ENCODE measurements at places on chromosomes 4 and X.

- DNase-seq = no peak
Measured at GRCh38 chr4:41977709-41978108, 3.8 kb upstream of the DCAF4L1 start.

DNA sequence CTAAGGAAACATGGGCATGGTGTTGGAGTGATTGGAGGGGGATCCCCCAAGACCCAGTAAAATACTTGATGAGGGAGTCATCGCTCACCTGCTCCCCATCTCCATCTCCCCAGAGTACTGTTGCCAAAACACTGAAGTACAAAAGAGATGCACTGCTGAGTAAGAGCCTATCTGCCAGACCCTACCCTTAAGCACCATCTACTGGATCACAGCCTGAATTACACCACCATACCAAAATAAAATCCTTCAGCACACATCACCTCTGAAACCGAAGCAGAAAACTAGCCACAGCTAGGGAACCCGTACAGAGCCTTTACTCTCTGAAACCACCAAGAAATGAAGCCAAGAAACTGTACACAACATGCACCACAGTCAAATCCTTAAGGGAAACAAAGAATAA is 466.3 kb upstream of the ACTRT1 start:
- no peak for DNase-seq

DNA sequence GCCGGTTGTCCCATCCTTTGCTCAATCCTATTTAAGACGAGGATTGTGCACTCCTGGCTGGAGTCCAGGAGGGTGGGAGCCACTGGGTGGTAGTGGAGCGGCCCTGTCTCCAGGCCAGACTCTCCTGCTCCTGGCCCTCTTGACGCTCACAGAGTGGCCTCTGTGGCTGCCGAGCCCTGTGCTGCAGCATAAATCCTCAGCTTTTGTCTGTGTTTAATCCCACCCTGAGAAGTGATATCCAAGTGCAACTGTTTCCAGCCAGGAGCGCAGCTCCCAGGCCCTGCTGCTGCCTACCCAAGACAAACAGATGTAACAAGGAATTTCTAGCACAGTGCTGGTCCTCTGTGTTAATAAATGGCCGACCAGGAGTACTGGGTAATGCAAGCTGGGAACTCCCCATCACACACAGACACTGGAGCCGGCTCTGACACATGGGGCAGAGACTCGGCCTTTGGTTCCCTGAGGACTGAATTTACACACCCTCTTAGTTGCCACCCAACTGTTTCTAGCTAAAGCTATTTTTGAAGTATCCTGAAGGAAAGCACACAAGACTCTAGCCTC is 85.3 kb downstream of the GATB start:
- DNase-seq = no peak

DNA sequence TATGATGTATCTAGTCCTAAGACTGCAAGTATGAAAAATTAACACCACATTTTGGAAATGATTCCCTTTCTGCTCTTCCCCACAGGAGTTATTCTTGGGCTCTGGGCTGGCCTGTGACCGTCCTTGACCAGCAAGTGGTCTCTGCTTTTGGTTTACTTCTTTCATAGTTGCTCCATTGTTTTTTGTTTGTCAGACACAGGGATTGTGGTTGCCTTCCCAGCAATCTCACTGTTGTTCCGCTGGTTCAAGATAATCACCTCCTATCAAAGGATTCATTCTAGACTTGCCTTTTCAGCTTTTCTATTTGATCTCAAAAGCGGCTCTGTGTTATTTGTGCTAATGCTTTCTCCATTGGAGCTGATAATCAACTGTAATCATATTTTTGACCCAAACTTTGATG is 218.8 kb downstream of the MGST2 start:
- DNase-seq = no peak

GRCh38 chr4:150818661-150819060 is 196.4 kb downstream of the LRBA start:
- DNase-seq = no peak

GRCh38 chr4:24971192-24971591 is 58.4 kb upstream of the CCDC149 start:
- DNase-seq = no peak

DNA sequence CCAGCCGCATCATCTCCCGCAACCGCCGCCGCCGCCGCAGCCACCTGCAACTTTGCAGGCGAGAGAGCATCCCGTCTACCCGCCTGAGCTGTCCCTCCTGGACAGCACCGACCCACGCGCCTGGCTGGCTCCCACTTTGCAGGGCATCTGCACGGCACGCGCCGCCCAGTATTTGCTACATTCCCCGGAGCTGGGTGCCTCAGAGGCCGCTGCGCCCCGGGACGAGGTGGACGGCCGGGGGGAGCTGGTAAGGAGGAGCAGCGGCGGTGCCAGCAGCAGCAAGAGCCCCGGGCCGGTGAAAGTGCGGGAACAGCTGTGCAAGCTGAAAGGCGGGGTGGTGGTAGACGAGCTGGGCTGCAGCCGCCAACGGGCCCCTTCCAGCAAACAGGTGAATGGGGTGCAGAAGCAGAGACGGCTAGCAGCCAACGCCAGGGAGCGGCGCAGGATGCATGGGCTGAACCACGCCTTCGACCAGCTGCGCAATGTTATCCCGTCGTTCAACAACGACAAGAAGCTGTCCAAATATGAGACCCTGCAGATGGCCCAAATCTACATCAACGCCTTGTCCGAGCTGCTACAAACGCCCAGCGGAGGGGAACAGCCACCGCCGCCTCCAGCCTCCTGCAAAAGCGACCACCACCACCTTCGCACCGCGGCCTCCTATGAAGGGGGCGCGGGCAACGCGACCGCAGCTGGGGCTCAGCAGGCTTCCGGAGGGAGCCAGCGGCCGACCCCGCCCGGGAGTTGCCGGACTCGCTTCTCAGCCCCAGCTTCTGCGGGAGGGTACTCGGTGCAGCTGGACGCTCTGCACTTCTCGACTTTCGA is 654 bp downstream of the ATOH1 start:
- no peak for DNase-seq

DNA sequence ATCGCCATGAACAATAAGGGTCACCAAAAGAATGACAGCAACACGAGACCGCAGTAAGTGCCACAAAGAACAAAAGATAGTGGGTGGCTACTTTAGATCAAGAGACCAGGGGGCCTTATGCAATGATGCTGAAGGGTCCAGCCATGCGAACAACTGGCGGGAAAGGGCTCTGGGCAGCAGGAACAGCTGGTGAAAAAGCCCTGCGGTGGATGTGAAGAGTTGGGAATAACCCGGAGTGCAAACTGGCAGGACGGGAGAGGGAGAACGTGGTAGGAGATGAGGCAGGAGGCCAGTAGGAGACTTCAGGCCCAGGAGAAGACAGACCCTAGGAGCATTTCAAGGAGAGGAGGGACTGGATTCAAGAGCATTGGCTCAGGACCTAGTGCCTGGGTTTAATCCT is 120.2 kb downstream of the AFAP1 start:
- no peak for DNase-seq

GRCh38 chrX:22634083-22634482 is 361.4 kb downstream of the CBLL2 start:
- DNase-seq = no peak

- no peak for DNase-seq
Measured at GRCh38 chrX:100376576-100376975, 33.5 kb downstream of the PCDH19 start.

DNA sequence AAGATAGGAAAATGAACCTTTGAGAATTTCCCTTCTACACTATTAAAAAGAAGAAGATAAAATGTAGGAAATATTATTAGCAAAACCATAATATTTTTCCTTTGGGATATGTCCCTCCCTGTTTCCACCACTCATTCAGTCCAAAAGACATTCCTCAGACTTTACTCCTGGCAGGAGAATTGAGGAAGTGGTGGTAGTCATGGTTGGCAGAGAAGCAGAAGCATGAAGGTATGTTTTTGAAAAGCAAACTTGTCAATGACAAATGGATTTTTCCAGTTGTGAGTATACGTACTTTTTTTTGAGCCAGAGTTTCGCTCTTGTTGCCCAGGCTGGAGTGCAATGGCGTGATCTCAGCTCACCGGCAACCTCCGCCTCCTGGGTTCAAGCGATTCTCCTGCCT is 13.7 kb downstream of the STAG2 start:
- DNase-seq = no peak

- no peak for DNase-seq
Measured at GRCh38 chrX:77622672-77623071, 163.3 kb downstream of the ATRX start.

GRCh38 chrX:153032397-153033118 is 23.7 kb upstream of the PNMA3 start:
- DNase-seq = no peak

DNA sequence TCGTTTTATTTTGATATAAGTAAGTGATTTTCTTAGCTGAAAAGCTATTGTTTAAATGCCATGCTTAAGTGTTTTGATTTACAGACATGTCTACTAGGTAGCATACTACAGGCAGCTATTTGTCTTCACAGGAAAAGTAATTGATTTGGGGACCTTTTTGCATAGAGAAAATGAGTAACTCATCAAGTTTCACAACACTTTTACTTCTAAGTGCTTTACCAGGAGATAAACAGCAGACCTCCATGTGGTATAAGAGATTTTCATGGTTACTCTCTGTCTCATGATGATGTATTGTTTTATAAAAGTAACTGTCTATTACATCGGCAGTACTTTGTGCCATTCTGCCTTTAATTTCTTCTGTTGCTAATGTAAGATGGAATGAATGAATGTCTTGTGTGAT is 28.7 kb downstream of the RBPJ start:
- DNase-seq = no peak

- no peak for DNase-seq
Measured at GRCh38 chr4:169618286-169618685, 2.1 kb upstream of the CLCN3 start.

GRCh38 chr4:185479507-185479971 is 8.0 kb upstream of the CCDC110 start:
- DNase-seq = no peak

- no peak for DNase-seq
Measured at GRCh38 chr4:182289809-182290208, 46.6 kb downstream of the TENM3 start.

- DNase-seq = no peak
Measured at GRCh38 chrX:134146493-134146892, 90.5 kb upstream of the CCDC160 start.

- no peak for DNase-seq
Measured at GRCh38 chrX:23844502-23845138, 61.6 kb downstream of the SAT1 start.

DNA sequence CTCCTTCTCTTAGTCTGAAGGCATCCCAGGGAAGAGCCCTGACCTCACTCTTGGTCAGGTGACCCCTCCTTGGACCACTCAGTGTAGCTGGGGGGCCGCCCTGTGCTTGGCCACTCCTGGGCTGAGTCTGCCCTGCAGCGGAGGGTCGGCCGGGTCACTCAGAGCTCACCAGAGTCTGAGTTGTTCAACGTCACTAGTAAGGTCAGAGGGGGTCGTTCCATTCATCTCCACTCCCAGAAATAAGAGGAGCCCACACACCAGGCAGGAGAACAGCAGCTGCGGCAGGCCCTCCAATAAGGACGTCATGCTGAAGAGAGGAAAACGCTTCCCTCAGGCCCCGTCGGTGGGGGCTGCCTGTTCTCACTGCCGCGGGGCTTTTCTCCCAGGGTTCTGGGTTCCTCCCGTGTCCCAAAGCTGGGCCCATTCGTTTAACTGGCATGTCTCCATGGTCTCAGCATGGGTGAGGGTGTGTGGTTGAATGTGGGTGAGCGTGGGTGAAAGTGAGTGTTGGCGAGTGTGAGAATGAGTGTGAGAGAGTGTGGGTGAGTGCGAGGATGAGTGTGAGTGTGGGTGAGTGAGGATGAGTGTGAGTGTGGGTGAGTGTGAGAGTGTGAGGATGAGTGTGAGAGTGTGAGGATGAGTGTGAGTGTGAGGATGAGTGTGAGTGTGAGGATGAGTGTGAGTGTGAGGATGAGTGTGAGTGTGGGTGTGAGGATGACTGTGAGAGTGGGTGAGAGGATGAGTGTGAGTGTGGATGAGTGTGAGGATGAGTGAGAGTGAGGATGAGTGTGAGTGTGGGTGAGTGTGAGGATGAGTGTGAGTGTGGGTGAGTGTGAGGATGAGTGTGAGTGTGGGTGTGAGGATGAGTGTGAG is 47.7 kb downstream of the ING2 start:
- no peak for DNase-seq

DNA sequence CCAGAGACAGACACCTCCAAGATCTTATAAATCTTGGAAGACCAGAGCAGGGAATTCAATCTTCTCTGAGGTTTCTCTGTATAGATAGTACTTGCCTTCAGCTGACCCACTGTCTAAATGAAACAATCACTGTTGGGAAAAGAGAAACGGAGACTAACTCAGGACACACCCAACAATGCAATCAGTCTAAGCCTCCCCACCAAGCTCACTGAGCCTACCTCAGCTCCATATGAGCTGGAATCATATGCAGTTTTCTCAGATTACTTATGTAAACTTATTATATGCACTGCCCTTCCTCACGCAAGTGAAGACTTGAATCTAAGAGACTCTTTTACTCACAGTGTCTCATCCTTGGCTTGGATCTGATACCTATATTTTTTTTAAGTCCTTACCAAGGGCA is 110.5 kb downstream of the PCDH19 start:
- no peak for DNase-seq

GRCh38 chr4:8613421-8614364 is 21.1 kb downstream of the CPZ start:
- no peak for DNase-seq

GRCh38 chr4:57682275-57682674 is 572.1 kb upstream of the IGFBP7 start:
- no peak for DNase-seq

DNA sequence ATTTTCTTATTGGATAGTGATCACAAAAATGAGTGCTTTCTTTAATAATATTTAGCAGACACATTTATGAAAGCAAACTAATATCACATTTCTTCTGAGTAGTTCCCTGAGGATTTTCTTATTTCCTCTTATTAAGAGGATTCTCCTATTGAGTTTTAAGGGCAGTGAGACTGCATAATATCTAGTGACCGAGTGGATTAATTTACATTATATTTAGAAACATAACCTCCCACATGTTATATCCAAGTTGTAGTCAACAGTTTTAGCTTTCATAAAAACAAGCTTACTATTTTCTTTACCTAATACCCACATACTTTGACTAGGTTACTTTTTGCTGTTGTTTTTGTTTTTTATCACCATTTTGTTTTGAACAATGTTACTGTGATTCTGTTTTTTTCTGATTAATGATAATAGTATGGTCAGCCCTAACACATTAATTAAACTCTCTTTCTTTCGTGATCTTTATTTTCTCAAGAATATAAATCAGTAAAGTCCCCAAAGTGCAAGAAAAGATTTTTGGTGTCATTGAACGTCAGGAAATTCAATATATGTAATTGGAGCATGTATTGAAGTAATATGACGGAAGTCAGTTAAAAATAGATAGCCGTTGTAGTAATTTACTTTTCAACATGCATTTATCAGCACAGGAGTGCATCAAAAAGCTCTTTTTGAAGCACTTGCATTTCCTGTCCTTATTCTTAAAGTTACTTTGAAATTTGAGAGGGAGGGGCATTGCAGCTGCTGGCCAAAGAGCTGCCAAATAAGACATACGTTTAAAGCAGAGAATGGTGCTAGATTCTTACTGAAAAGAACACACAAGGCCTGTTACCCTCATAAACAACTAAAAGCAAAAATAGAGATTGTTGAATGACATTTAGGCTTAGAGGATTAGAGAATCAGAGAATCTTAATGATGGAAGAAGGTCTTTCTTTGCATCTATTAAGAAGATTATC is 25.2 kb downstream of the DDIT4L start:
- DNase-seq = no peak

- DNase-seq = no peak
Measured at GRCh38 chr4:125398263-125399002, 83.7 kb downstream of the FAT4 start.
